ENCODE measurements at places on chromosomes 7 and 10.

- no peak for DNase-seq
Observed at GRCh38 chr10:92328993-92329392, 38.0 kb downstream of the MARCHF5 start.

- DNase-seq = no peak
Observed at GRCh38 chr7:18903695-18904094, 213.7 kb downstream of the TWIST1 start.

DNA sequence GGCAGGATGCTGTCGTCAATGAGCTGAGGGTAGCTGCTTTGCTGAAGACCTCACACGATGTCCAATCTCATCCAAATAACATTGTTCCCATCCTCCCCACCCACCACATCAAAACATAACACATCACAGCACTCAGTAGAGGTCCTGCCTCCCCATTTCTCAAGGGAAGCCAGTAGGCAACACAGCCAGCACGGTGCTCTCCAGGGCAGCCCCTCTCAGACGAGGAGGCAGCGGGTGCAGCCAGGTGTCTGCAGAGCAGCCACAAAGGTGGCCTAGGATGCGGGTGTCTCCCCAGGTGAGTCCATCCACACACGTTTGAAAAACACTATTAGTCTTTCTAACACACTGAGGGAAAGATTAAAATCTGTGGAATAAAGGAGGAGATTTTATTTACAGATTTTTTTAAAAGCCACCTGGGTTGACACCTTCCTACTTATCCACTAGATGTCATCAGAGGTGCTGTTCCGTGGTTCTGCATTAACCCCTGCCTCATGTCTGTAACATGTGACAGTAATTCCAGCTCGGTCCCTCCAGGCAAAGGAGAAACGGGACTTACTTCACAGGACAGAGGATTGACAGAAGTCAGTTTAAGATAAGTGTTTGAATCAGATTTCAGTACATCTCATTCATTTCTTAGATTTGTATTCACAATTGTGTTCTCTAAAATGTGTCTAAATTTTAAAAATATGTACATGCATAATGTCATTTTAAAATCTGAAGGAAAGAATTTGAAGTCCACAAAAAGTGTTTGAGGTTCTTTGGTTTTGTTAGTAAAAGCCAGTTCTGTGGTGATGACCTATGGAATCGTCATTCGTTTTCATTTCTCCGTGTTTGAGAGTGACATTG is 68.0 kb downstream of the LANCL2 start:
- peak; percentile 74 for DNase-seq

GRCh38 chr7:108525327-108525984 is 479 bp downstream of the PNPLA8 start:
- DNase-seq = no peak

- no peak for DNase-seq
Observed at GRCh38 chr7:51634538-51634937, 317.9 kb upstream of the COBL start.

- DNase-seq = no peak
Observed at GRCh38 chr10:9103301-9103700, 1048.8 kb downstream of the GATA3 start.

DNA sequence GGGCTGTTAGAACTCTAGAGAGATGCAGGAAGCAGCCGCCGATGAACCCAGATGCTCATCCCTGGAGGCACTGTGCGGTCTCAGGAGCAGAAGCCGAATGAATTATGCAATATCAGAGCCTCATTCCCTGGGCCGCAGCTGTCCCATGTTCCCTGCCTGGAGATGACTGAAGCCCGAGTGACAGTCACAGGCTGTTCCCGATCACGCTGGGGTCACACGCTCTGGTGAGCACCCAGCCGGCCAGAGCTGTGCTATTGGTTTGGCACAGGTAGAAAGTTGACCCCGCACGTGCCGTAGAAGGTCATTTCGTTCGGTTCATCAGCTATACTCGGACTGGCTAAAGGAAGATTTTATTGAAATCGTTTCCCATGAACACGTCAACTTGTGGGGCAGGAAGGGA is 140.5 kb upstream of the SH2B2 start:
- no peak for DNase-seq

DNA sequence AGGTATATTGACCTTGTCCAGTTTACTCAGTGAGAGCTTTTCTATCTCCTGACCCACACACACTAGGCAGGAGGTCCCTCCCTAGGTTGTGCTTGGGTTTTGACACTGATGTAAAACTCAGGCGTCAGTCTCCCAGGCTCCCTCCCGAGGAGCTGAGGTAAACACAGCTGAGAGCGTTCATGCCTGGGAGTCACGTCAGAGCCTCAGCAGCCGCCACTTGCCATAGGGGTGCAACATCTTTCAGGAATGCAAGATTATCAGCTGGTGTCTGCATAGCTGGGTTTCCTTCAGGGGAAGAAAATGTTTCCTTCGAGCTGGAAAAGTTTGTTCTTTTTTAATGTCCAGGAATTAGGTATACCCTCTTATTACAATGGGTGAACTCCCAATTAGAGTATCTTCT is 70.6 kb downstream of the FGFR2 start:
- DNase-seq = no peak

DNA sequence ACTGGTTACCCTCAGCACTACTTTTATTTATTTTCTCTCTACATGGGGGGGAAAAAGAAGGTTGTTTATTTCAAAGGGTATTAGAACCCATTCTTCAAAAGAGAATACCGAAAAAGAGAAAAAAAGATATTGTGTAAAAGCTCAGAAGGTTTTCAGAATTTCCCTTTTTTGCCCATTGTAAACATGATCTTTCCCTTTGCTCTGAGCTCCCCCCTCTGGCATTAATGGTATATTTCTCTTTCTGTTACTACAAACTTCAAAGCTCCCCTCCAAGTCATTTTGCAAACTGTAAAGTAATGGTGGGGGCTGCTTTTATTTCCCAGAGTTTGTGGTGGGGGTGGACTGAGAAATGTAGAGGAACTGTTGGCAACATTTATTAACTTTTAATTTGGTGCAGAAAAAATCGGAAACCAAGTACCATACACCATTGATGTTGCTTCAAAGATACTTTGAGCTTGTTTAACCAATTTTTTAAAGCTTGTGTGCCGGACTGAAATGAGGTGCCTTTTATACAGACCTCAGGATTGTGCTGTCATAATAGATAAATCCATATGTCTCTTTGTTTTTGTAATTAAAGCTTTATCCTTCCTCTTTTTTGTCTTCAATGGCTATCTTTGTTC is 181.5 kb downstream of the EXOC4 start:
- DNase-seq = peak; percentile 65

- peak; percentile 95 for DNase-seq
Observed at GRCh38 chr10:24724381-24725228, 918 bp upstream of the ARHGAP21 start.

- DNase-seq = no peak
Observed at GRCh38 chr7:13778967-13779366, 210.5 kb downstream of the ETV1 start.

All from NAMALWA (cell line).